Right atrium auricular region (tissue), 2 donors: ENCODE measurements at places on chromosomes 13 and 19. TPM values are rescaled to one million over a fixed set of nuclear protein-coding genes. Genes with fewer than 3 reads are reported as not detected.

The LILRA2 gene
- total RNA-seq: 1.8 TPM

The DPY19L3 gene
- total RNA-seq: 14.6 TPM

The ZNF574 gene
- total RNA-seq: 8.1 TPM

The HCN2 gene
- total RNA-seq: 11.1 TPM

The DCT gene
- 0.39 TPM for total RNA-seq

The DACT3 gene
- 25.9 TPM for total RNA-seq

The RASIP1 gene
- total RNA-seq: 13.6 TPM

The CEACAM7 gene
- total RNA-seq: not detected

The TTYH1 gene
- 1.7 TPM for total RNA-seq

The RGL3 gene
- 8.4 TPM for total RNA-seq

The KLK6 gene
- total RNA-seq: not detected

The PCDH20 gene
- 50.7 TPM for total RNA-seq

The CYP2F1 gene
- not detected for total RNA-seq

The F2RL3 gene
- 6.4 TPM for total RNA-seq

The KLK3 gene
- total RNA-seq: not detected

The CCNE1 gene
- 5.5 TPM for total RNA-seq

The ZGLP1 gene
- total RNA-seq: not detected

The COL5A3 gene
- total RNA-seq: 7.2 TPM

The ZNF285 gene
- 1.2 TPM for total RNA-seq

The RAVER1 gene
- 14.8 TPM for total RNA-seq

The SLC7A10 gene
- total RNA-seq: 0.79 TPM

The UGGT2 gene
- 25.6 TPM for total RNA-seq

The PLK5 gene
- not detected for total RNA-seq

The SRRM5 gene
- total RNA-seq: 0.28 TPM

The ZNF610 gene
- total RNA-seq: 1.9 TPM

The NDUFA13 gene
- 59.3 TPM for total RNA-seq

The TPTE2 gene
- not detected for total RNA-seq

The ANKRD24 gene
- 0.39 TPM for total RNA-seq

The KLK12 gene
- not detected for total RNA-seq

The SERPINE3 gene
- not detected for total RNA-seq

The LIM2 gene
- not detected for total RNA-seq

The EID2B gene
- total RNA-seq: 2.3 TPM

The MEIOSIN gene
- 0.90 TPM for total RNA-seq

The FRY gene
- 94.8 TPM for total RNA-seq

The TMEM238 gene
- total RNA-seq: not detected

The SIAH3 gene
- not detected for total RNA-seq

The IRS2 gene
- 57.6 TPM for total RNA-seq

The IL11 gene
- total RNA-seq: not detected

The KIR2DL1 gene
- total RNA-seq: not detected

The C1QTNF9B gene
- not detected for total RNA-seq

The TJP3 gene
- total RNA-seq: not detected

The SLC10A2 gene
- not detected for total RNA-seq

The ERCC2 gene
- total RNA-seq: 11.2 TPM
